ENCODE measurements at places on chromosomes 16 and 17. TPM values are rescaled to one million over a fixed set of nuclear protein-coding genes. Genes with fewer than 3 reads are reported as not detected.
A peak's percentile ranks its signal among the peaks of the same experiment; 100 is the strongest.

DNA sequence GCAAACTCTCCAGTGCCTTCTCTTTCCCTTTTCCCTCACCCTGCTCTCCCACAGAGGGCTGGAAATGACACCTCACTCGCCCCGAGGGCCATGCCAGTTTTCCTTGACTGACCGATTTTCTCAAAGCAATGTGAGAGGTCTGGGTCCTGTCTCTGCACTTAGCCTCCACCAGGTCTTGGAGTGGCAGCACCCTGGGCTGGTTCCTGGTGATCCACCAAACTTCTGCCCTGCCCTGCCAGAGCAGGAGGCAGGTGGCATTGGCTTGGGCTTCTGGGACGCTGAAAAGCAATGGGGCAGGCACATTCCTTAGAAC is 97.5 kb downstream of the RAB11FIP4 start:
- peak; percentile 29 for DNase-seq

- no peak for DNase-seq
Measured at GRCh38 chr16:81216706-81217105, 21.8 kb upstream of the BCO1 start.

TPPP3 gene
- total RNA-seq: 8.2 TPM

HLF gene
- total RNA-seq: 38.4 TPM

All from kidney (tissue), 22 donors.